ENCODE measurements at places on chromosomes 12 and 14.

GRCh38 chr14:68283378-68284123 lies 464.0 kb downstream of the RAD51B start:
- no peak for DNase-seq

DNA sequence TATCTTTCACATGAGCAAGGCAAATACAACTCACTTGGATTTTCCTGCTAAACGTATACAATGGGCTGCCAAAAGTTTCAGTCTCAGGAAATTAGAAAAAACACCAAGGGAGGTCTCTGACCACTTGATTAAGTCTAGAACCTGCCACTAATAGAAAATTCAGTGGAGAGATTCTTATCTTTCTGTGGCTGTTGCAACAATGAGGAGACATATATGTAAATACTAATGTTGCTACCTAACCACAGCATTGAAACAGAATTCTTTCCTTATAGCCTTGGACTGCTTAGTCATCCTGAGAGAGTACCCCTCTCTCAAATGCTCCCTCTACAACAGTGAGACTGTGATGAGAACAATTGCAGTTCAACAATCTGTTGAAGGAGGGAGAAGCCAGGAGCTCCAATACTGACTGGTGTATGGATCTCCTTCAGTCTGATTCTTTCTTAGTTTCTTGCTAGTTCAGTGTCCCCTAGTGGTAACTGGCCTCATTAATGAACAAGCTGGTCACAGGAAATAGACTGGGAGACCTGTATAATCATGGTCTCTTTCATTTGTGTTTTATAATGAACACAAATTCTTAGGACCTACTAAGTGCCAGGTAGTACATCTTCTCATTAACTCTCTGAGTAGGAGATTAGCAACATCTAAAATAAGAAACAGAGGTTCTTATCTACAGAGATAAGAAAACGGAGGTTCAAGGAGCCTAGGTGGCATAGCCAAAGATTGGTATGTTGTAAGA lies 164.5 kb downstream of the SLC38A4 start:
- DNase-seq: peak; percentile 78

DNA sequence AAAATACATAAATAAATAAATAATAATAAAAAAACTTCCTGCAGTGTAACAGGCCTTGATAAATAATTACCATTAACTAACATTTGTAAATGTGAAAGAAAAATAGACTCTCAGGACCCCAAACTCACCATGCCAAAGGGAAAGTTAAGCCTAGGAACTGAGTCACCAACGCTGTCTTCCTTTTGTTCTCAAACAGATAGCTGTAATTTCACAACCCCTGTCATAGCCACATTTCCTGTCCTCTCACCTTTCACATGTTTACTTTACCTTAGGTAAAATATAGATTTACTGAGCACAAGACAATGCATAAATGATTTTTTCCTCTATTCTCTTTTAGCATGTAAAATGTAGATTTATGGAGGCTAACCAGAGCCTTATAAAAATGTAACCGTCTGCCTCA lies 35.9 kb upstream of the CHST11 start:
- DNase-seq: no peak

DNA sequence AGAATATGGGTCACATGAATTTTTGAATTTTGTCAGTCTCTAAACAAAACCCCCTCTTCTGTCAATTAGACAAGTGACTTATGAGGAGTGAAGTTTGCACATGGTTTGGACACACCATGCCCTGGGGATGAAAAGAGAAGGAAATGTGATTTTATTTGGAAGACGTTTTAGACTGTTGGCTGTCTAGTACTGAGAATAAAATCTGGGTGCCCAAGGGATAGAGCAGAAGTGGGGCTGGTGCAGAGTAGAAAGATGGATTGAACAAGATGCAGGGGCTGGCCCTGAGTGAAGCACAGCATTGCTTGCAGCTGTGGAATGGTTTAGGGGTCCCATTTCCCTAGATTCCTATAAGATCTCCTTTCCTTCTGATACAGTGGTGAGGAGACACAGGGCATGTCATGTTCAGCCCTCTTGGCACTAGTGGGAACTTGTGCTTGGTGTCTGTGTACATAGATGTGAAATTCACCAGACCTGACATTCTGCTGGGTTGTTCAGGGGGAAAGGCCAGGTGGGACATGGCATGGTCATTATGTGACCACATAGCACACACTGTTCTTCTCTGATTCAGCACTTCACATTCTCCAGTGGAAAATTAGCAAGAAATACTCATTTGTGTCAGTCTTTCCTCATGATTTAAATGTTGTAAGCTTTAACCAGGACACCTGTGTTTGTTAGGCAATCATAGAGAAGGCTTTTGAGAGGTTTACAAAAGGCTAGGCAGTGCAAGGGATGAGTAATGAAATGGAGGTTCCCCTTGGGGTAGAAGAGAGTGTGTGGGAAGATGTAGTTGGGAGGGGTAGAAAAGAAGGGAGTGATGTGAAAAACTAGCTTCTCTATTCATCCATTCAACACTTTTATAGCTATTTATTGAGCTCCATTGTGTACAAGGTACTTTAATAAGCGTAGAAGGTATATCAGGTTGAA lies 202.3 kb upstream of the IGF1 start:
- no peak for DNase-seq
